ENCODE measurements at places on chromosomes 12 and 14.
A peak's percentile ranks its signal among the peaks of the same experiment; 100 is the strongest.

DNA sequence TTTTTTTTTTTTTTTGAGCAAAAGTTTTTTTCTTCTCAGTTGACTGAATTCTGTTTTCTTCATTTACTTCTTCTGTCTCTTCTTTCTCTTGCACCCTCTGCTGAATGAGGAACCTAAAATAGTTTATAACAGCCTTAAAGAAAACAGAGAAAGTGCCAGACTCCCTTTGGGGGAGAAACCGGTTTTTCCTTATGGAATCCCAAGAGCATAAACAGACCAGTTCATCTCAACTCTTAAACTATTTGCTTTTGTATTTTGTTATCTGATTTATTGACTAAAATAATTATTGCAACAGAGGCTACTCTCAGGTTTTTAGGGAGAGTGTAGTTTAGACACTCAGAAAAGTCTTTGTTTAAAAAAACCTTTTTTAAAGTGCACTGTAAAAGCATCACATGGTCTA is 30.2 kb downstream of the ST8SIA1 start:
- H3K27ac ChIP-seq, result no peak overlapping the region
- no peaks in the 10 kb centered on the region for H3K36me3 ChIP-seq
- DNase-seq, result no peak
- no peaks in the 10 kb centered on the region for H3K27me3 ChIP-seq

- no peak overlapping the region for H3K27ac ChIP-seq
- H3K4me1 ChIP-seq, result no peaks in the 10 kb centered on the region
- DNase-seq, result no peak
- no peaks in the 10 kb centered on the region for H3K36me3 ChIP-seq
- no peaks in the 10 kb centered on the region for H3K27me3 ChIP-seq
Observed at GRCh38 chr12:27422697-27423096, 23.8 kb upstream of the SMCO2 start.

DNA sequence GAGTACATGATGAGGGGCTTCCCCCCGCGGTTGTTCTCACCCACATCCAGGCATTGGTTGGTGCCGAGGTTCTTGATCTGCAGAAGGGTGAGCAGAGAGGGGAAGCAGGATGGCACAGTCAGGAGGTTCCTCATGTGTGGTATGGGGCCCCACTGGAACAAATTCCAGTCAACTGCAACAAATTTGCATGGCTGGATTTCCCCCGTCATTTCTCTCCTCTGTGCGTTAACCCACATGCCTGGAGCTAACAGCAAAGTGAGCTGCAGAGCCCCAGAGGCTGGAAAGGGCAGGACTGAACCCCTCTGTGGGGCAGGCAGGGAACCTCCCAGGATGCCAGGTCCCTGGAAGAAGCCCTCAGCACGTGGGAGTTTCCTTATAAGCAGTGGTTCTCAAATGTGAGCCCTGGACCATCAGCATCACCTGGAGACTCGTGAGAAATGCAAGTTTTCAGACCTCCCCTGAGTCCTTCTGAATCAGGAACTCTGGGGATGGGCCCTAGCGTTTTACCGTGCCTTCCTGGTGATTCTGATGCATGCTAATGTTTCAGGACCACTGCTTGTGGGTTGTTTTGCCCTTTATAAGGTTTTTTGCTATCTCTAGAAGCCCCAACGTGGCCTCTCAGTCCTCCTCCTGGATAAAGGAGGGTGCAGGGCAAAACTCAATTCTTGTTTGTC is 11.0 kb upstream of the CELA1 start:
- no peaks in the 10 kb centered on the region for H3K27me3 ChIP-seq
- no peak overlapping the region for H3K4me3 ChIP-seq
- no peak for DNase-seq
- H3K27ac ChIP-seq, result no peak overlapping the region
- H3K4me1 ChIP-seq, result no peaks in the 10 kb centered on the region

GRCh38 chr12:26471560-26471959 is 276.2 kb downstream of the SSPN start:
- H3K4me1 ChIP-seq, result no peaks in the 10 kb centered on the region
- no peaks in the 10 kb centered on the region for H3K36me3 ChIP-seq
- no peak overlapping the region for H3K4me3 ChIP-seq
- H3K27me3 ChIP-seq, result no peaks in the 10 kb centered on the region
- no peak for DNase-seq
- no peak overlapping the region for H3K27ac ChIP-seq

DNA sequence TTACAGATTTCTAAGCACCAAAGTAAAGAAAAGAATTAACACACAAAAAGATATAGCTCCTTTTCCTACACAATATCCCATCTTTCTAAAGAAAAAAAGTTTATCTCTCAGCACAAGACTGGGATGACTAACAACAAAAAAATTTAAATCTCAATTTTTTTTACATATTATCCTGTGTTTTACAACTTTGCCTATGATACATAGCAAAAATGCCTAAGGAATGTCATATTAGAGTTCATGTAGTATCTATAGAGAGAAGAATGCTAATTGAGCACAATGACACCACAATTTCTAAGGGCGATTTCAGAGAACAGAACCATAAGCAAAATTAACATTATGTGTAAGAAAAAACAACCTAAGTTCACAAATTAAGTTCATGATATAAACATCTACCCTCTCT is 16.3 kb downstream of the C2CD5 start:
- DNase-seq, result no peak
- no peak overlapping the region for H3K4me3 ChIP-seq
- no peaks in the 10 kb centered on the region for H3K27me3 ChIP-seq
- H3K36me3 ChIP-seq, result peaks cover 20% of the 10 kb centered on the region
- no peaks in the 10 kb centered on the region for H3K4me1 ChIP-seq

DNA sequence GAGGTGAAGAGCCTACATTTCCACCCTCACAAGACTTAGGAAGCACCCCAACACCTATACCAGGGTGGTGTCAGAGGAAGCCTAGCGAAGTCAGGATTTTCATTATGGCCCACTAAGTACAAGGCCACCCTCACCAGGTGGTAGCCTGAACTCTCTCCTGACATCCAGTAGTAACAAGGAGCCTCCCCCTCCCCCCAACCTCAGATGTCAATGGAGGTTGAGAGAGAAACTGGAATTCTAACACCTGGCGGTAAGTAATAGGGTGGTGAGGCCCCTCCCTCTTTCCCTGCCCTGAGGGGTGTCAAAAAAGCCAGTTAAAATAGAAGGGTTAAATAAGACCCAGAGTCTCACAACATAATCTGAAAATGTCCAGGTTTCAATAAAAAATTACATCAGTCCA is 37.6 kb downstream of the SINHCAF start:
- peaks cover 48% of the 10 kb centered on the region for H3K36me3 ChIP-seq
- no peak overlapping the region for H3K4me3 ChIP-seq
- no peaks in the 10 kb centered on the region for H3K27me3 ChIP-seq
- no peak for DNase-seq
- H3K27ac ChIP-seq, result no peak overlapping the region

- H3K27me3 ChIP-seq, result no peaks in the 10 kb centered on the region
- no peaks in the 10 kb centered on the region for H3K36me3 ChIP-seq
- H3K4me3 ChIP-seq, result no peak overlapping the region
- peak; percentile 39 for DNase-seq
Observed at GRCh38 chr12:19643635-19644034, 204.3 kb downstream of the AEBP2 start.

- DNase-seq, result peak; percentile 26
- no peaks in the 10 kb centered on the region for H3K27me3 ChIP-seq
- peaks cover 47% of the 10 kb centered on the region for H3K4me1 ChIP-seq
- no peaks in the 10 kb centered on the region for H3K36me3 ChIP-seq
Observed at GRCh38 chr12:15732341-15733061, 56.7 kb downstream of the EPS8 start.

GRCh38 chr14:84610086-84610485 is 919.9 kb upstream of the FLRT2 start:
- H3K4me1 ChIP-seq, result no peaks in the 10 kb centered on the region
- no peak overlapping the region for H3K27ac ChIP-seq
- no peaks in the 10 kb centered on the region for H3K36me3 ChIP-seq
- no peaks in the 10 kb centered on the region for H3K27me3 ChIP-seq
- no peak overlapping the region for H3K4me3 ChIP-seq

DNA sequence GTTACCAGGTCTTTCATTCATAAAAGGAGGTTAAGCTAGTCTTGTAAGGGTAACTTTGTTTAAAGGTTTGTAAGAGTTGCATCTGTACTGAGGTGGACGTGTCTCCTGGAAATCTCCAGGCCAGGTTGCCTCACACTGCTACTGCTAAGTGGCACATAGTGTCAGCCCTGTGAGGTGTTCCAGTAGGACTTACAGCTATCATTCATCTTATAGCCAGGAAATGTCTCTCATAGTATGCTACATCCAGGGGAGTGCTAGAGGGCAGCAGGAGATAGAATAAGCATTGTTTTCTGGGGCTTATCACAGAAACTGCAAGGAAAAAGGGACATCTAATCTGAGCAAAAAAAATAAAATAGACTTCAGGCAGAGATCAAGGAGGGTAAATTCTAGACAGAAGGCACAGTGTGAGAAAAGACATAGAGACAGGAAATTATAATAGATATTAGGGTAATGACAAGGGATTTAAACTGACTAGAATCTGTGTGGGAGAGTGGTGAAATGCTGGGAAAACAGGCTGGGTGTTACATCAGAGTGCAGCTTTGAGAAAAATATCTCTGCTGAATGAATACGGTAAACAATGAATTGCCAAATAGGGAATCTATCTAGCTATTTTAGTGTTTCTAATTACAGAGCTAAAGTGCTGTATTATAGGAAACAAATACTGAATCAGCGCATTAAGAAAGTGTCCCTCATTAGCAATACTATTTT is 205.1 kb upstream of the ABCD2 start:
- H3K4me3 ChIP-seq, result no peak overlapping the region
- no peaks in the 10 kb centered on the region for H3K27me3 ChIP-seq
- H3K27ac ChIP-seq, result no peak overlapping the region
- H3K36me3 ChIP-seq, result no peaks in the 10 kb centered on the region
- no peak for DNase-seq

- H3K36me3 ChIP-seq, result no peaks in the 10 kb centered on the region
- H3K4me1 ChIP-seq, result no peaks in the 10 kb centered on the region
- no peak overlapping the region for H3K27ac ChIP-seq
Observed at GRCh38 chr14:45727133-45727532, 474.1 kb upstream of the MIS18BP1 start.

DNA sequence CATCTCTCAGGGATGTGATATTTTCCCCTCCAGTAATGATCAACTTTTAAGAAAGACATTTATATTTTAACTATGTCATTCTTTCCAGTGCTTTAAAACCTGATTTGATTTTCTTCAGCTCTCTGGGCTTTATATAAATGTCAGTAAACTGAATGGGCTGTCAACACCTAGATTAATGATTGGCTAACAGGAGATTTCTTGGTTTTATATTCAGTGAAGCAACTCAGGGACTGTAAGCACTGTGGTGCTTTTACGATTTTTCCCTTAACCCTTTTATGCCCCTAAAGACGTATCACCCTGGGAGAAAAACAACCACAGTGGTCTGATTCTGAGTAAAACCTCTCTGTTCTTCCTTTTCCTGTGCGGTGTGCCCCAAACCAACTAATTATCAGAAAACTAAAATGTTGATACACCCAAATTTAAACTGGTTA is 38.0 kb downstream of the PTGER2 start:
- H3K36me3 ChIP-seq, result no peaks in the 10 kb centered on the region
- no peak for DNase-seq
- no peaks in the 10 kb centered on the region for H3K4me1 ChIP-seq
- H3K27me3 ChIP-seq, result no peaks in the 10 kb centered on the region
- H3K27ac ChIP-seq, result no peak overlapping the region
